ENCODE measurements at places on chromosomes 5 and 9.

GRCh38 chr9:132694144-132694543 is 23.9 kb downstream of the GTF3C4 start:
- DNase-seq, result no peak

GRCh38 chr9:108854094-108854493 is 1.7 kb downstream of the ACTL7B start:
- DNase-seq, result no peak

GRCh38 chr5:80481019-80481893 is 6.6 kb upstream of the FAM151B start:
- DNase-seq, result peak; percentile 24

DNA sequence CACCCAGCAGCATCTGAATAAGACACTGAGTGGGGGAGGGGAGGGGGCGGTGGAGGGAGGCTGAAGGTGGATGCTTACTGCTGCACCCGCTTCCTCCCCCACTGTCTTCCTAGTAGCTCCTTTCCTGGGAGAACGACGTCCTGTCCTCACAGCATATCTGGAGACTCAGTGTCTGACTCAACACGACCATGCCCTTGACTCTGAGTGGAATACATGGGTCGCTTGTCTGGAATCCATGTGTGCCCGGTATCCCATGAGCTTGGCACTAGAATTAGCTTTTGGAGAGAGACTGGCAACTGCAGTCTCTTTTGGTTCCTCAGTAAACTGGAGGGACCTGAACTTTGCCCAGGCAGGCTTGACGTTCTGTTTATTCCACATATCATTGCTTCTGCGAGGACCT is 125.4 kb upstream of the FAM120A start:
- DNase-seq, result no peak

DNA sequence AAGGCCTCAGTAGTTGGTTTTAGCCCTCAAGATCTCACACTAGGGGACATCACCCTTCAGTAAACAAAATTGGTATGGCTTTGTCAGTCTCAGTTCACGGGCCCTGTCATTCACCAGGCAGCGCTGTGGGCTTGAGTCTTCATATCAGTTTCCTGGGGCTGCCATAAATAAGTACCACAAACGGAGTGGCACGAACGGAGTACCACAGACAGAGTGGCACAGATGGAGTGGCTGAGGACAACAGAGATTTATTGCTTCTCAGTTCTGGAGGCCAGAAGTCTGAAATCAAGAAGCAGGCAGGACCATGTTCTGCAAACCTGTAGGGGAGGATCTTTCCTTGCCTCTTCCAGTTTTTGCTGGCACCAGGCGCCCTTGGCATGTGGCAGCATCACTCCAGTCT is 37.5 kb downstream of the DYNC2I2 start:
- DNase-seq, result no peak

DNA sequence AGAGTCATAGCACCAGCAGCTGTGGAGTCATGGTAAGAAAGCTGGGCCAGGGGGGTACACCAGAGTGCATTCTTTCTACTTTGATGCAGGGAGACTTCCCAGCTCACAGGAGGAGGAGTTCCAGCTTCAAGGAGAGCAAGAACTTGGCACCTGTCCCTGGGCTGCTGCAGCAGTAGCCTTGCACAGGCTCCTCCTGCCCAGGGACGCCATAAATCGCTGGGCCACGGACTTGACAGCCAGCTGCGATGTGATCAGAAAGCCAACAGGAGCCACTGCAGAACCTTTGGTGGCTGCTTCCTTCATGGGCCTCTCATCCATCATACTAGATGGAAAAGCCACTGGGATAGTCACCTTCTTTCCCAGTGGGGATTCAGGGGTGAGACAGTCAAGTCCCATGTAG is 234.7 kb downstream of the NMUR2 start:
- DNase-seq, result no peak

GRCh38 chr5:595285-595875 is 16.8 kb upstream of the CEP72 start:
- DNase-seq, result no peak

DNA sequence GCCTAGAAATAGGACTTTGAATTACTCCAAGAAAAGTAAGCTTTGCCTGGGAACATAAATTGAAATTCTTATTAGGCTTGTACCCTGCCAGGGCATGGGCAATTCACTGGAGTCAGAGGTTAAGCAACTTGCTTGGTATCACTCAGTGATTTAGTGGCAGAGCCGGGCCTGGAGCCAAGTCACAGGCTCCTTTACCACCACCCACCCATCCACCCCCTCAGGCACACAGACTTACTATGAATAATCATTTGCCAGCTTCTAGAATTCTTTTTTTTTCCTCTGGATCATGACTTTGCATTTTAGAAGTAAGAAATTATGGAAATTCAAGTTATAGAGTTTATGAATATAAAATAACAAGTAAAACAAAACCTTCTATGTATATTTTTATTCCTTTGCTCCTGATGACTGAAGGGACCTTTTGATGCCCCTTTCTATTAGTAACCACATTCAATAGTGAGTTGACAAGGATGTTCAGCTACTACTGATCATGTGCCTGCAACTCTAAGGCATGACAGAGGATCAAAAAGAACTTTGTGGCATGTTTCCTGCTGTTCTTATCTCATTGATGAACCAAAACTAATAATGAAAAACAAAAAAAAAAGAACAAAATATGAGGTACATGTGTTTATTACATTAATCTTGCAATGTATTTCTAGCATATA is 614.7 kb downstream of the TLR4 start:
- no peak for DNase-seq

DNA sequence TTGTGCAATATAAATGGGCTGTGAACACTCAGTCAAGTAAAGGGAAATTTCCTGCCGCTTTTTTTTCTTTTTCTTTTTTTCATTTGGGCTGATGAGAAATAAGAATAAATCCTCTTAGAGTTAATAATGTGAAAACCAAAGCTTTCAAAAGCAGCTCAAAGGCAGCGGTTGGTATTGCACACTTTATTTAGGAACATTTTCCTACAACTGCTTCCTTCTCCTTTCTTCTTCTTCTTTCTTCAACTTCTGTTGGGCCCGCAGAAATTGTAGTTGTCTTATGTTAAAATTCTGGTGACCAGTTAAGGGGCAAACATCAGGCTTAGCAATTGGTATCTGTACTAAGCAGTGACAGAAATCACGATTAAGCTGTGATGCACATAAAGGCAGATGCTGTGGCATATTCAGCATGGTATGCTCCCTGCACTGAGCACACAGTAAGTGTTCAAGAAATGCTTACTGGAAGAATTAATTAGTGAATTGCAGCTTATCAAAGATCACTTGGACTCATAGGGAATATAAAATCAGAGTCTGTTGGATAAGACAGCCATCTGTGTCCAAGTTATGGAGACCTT is 85.4 kb downstream of the ANKRD55 start:
- no peak for DNase-seq

DNA sequence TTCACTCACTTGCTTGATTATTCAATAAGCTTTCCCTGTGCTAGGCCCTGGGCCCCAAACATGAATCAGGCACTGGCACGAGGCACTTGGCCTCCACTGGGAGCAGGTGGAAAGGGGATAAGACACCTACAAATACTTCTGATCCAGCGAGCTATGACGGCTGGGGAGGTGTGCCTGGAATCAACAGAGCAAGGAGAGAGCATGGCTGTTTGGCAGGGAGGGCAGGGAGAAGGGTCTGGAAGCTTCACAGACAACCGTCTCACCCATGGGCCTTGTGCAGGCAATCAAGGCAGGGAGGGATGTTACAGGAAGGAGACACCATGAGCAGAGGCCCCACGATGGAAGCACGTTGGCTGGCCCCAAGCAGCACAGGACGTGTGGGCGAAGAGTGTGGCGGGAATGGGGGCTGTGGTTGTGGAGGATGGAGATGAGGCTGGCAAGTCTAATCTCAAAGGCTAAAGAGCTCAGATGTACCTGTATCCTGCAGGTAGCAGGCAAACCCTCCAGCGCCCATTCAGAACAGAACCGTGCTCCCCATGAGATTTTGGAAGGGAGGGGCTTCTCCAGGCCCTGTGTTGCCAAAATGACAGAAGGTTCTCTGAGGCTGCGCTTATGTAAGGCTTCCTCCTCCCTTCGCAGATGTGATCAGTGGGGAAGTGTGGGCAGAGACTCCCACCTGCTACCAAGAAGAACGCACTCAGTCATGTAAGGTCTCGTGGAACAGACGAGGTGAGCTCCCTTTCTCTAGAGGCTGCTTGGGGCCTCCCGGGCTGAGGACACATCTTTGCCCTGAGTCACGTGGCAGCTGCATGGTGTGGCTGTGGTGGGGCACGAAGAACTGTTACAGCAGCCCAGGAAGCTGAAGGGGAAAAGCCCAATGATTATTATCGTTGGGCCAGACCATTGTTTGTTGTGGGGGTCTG is 189.7 kb downstream of the DAB2IP start:
- DNase-seq, result no peak

- DNase-seq, result no peak
Measured at GRCh38 chr5:34708777-34709176, 52.6 kb downstream of the RAI14 start.

GRCh38 chr5:99317136-99317535 is 388.3 kb upstream of the CHD1 start:
- no peak for DNase-seq

DNA sequence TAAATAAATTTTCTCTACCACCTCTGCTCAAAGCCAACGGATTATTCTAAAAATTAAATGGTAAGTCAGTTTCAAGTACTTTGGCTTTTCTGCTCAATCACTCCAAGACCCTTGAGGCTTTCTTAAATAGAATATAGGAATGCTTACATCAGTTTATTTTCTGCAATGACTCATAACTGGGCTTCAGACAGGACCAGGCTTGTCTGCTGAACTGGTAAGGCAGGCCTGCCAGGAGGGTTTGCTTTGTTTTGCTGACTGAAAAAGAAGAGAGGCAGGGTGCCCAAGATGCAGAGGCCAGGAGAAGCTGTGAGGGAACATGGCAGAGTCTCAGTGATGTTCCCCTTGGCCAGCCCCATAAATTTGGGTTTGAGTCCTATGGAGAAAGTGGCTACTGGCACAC is 60.3 kb upstream of the EPB41L4A start:
- no peak for DNase-seq

DNA sequence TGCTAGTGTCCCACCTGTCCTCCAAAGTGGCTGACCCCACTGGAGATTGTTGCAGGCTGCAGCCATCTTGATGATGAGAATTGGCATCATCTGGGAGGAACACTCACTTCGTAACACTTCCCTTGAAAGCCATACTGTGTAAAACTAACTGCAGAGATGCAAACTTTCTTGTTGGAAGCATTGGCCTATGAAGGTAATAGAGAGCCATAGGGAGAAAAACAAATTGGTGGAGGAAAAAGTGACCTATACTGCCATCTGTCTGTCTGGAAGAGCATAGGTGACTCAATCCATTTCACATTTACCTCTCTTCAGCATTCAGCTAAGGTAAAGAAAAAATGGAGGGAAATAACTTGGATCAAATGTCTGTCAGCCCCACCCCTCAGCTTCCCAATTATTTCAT is 473.4 kb downstream of the NTRK2 start:
- DNase-seq, result no peak

DNA sequence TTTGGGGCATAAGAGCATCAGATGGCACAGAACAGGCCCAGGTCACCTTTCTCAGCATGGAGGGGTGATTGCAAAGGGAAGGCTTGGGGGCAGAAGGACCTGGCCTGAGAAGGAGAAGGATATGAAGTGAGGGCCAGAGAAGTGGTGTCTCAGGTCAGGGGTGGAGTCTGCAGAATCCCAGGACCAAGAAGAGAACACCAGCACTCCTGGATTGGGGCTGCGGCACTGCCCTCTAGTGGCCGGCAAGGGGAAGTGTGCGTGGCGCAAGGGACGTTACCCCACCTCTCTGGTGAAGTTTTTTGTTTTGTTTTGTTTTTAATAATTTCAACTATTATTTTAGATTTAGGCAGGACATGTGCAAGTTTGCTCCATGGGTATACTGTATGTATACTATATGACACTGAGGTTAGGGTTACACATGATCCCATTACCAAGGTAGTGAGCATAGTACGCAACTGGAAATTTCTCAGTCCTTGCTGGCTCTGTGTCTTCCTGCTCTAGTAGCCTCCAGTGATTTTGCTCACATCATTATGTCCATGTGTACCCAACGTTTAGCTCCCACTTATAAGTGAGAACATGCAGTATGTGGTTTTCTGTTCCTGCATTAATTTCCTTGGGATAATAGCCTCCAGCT is 1548.6 kb downstream of the EFNA5 start:
- no peak for DNase-seq

- DNase-seq, result no peak
Measured at GRCh38 chr9:131546336-131547084, 1.2 kb downstream of the PRRT1B start.

DNA sequence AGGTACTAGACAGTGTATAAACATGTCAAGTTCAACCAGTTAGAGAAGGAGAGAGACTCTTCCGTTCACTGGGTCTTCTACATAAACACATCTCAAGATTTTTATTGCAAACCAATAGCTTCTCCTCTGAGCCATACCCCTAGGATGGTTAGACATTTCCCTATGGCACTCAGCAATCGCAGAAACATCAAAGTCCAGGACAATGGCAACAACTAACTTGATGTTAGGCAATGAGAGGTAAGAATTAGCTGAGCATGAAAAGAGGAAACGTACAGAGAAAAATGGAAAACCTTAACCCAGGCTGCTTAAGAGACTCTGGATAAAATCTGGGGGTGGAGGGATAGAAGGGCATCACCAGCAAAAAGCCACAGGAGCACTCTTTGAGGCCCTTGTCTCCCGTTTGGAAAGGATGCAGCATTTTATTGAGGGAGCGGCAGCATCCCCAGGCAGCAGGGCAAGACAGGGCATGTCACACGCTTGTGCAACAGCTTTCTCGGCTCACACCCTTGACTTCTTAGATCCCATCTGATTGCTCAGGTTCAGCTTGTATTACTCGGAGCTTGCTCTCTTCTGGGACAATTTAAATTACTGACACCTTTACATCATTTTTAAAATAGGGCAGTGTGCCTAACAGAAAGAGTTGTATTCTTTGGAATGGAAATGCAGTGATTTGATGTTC is 8.6 kb upstream of the PSAT1 start:
- DNase-seq, result no peak

GRCh38 chr9:4117835-4118610 is 181.8 kb downstream of the GLIS3 start:
- no peak for DNase-seq

DNA sequence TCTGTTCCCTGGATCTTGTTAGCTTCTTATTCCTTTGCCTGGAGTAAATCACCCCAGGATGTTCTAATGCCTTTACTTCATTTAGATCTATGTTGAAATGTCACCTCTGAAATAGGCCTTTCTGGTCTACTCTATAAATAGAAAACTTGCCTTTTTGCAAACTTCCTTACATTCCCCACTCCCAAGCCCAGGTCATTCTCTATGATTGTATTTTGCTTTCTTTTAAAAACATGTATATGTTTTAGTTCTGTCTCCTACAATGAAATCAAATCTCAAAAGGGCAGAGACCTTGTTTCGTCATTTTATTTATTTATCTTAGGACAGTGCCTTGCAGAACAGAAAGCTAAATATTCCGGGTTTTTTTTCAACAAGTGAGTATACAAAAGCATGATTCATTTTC is 1657.7 kb upstream of the C9orf72 start:
- DNase-seq, result no peak

DNA sequence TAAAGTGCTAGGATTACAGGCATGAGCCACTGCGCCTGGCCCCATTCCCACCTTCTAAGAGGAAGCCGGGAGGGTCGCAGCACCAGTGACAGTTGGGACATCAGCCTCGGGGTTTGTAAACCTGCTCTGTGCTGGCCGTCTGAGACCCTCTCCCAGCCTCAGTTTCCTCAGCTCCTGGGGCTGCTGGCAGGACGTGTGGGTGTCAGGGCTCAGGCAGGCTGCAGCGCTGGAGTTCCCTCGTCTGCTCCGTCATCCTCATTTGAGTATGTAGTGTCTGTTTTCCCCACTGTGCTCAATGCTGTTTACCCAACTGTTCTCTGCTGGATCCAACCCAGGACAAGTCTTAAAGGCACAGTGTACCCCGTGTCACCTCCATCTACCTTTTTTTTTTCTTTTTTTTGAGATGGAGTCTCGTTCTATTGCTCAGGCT is 2.0 kb upstream of the NINJ1 start:
- no peak for DNase-seq

GRCh38 chr5:95759005-95759404 is 27.9 kb downstream of the RHOBTB3 start:
- no peak for DNase-seq
